ENCODE measurements at places on chromosomes 5 and 9.

DNA sequence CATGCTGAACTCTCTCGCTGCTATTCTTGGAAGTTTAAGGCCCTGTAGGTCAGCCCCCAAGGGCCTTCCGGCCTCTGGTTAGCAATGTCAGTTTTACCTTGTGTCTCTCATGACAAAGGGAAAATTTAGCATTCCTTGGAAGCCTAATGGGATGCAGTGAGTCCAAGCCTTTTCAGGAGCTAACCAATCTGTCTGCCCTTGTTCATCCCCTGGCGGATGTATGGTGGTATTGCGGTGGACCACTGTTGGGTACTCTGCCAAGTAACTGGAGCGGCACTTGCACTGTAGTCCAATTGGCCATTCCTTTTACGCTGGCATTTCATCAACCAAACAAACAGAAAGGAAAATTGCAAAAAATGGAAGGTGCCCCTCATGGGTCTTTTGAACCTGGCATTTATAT is 318.4 kb upstream of the NMUR2 start:
- DNase-seq, result no peak

DNA sequence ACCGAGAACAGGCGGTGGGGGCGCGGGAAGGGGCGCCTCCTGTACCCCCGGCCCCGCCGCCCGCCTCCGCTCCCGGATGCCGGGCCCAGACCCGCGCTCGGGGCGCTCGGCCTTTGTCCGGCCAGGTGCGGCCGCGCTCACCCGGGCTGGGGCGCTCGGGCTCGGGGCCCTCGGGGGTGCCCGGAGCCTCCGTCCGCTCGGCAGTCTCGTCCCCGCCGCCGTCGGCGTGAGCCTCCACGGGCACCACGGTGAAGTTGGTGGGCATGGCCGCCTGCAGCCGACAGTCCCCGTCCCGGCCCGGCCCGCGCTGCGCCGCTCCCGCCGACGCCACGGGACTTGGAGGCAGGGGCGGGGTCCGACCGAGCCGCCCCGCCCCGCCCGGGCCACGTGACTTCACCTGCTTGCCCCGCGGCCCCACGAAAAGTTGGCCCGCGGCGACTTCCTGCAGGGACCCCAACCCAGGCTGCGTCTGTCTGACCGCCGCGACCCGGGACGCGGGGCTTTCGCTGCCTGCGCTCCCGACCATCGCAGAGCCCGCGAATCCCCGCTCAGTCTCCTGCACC is at the start of gene SLC12A7:
TSS of gene SLC12A7 (minus strand) at position 337 of the 563 bp plus-strand sequence. CDS start at position 265, 72 bp downstream.
- peak; percentile 36 for DNase-seq

DNA sequence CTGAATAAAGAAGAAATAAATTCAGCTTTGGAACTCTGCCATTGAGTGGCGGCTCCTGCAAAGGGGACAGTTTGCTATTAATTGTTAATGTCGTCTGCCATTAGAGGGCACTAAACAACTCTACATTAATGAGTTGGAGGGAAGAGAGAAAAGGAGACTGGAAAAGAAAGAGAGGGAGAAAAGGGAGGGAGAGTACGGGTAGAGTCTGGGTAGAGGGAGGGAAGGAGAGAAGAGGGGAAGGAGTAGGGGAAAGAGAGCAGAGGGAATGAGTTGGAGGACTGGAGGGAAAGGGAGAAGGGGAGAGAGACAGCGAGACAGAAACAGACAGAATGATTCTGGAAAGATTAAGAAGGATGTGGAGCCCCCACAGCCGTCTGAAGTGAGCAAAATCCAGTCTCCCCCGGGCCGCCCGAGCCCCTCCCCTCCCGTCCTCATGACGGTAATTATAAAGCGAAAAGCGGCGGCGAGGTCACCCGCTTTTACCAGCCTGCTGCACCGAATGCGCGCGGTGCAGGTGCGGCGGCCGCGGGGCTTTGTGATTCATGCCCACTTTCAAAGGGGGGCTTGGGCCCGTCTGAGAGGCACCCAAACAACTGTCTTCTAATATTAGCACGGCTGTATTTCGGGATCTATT is 1.9 kb upstream of the FST start:
- DNase-seq, result no peak

GRCh38 chr5:125059255-125060002 is 313.0 kb upstream of the ZNF608 start:
- DNase-seq, result no peak

DNA sequence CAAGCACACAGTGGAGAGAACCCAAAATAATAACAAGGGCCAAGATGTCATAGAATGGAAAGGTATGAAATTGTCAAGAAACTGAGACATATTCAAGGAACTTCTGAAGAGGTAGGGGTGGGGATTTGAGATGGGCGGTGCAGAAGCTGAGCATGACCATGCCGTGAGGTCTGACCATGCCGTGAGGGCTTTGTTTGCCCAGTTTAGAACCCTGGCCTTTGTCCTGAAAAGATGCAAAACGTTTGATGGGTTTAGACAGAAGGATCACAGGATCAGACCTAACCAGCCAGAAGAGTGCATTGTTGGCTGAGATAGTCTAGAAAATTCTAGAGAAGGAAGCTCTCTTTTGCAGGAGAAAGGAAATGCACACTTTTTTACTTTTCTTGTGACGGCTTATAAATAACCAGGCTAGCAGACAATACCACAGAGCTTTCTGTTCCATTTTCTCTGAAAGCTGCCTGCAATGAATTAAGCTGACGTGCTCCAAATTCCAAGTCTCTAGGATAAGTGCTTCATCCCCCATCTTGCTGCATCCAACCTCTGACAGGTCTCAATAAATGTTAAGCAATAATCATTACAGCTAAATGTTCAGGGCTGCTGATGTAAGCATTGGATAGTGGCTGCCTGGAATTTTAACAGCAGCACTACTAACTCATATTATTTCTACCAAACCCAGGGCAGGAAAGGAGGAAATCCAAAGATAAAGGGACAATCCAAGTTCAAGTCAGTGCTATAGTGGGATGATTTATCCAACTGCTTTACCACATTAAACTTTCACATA is 110.9 kb upstream of the IL6ST start:
- no peak for DNase-seq

DNA sequence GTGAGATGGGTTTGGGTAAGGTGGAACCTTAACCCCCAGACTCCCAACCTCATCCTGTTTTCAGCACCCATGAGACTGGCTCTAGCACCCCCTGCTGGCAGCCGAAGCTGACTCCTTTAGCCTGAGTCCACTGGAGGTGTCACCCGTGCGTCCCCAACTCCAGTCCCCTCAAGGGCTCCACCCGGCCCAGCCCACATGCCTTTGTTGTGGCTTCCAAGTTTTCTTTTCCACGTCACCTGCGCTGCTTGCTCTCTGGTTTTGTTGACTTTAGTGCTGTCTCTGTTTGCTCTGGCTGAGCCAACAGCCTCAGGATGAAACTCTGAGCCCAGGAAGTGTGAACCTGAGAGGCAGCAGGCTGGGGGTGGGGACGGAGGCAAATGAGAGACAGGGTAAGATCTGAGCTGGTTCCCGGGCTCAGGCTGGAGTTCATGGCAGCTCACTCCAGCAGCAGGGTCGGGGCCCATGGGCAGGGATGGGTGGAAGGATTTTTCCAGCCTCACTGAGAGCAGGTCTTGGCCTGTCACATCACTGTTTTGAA is 13.2 kb upstream of the AQP7 start:
- peak; percentile 20 for DNase-seq

DNA sequence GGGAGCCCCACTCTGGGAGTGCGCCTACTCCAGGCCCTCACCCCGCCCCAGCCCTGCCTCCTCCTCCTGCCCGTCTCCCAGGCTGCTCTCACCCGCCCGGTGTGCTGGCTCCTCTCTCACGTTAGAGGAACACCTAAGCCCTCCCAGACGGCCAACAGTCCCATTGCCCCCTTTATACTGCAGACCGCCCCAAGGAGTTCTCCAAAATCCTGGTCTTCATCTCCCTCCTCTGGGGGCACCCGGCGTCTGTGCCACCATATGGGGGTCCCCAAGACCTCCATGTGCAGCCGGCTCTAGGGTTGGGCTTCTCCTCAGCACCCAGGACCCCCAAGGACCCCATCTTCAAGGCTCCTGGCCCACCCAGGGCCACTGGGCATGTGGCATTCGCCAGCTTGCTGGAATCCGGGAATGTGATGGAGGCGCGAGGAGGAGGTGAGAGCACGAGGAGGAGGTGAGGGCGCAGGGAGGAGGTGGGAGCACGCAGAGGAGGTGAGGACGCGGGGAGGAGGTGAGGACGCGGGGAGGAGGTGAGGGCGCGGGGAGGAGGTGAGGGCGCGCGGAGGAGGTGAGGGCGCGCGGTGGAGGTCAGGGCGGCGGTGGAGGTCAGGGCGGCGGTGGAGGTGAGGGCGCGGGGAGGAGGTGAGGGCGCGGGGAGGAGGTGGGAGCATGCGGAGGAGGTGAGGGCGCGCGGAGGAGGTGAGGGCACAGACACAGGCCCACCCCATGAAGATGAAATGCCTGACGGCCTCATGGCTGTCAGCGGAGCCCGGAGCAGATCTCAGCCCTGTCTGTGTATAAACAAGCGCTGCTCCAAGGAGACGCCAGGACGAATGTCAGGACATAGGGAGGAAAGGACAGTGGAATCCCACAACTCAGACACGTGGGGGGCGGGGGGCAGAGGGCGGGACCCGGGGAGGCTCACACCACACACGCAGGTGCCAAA is 41.2 kb downstream of the EXD3 start:
- no peak for DNase-seq

- no peak for DNase-seq
Measured at GRCh38 chr9:28999057-28999456, 1425.8 kb upstream of the C9orf72 start.

Data from NCI-H1436 (cell line).